ENCODE measurements at places on chromosomes 6 and 20.

DNA sequence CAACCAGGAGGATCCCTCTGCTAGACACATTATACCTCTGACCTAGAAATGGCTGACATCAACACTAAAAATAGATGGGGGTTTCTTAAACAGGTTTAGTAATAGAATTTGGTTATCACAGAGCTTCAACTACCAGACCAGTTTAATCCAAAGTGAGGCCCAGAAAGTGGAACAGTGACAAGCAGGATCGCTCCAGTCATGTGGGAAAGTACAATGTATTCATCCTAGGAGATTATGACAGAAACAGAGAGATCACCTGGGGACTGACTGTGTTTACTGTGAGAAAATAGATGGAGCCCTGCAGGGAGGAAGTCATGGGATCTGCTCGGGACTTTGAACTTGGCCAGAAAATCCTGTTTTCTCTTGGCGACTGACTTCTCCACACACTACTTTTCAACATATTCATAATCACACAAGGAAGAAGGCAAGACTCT, 238.7 kb upstream of the SOX4 start:
- no peak for DNase-seq

- DNase-seq = no peak
These were observed 468 bp upstream of the CMTR1 start for GRCh38 chr6:37432590-37432915.

- DNase-seq = no peak
These were observed 65.3 kb upstream of the ID4 start for GRCh38 chr6:19771753-19772336.

DNA sequence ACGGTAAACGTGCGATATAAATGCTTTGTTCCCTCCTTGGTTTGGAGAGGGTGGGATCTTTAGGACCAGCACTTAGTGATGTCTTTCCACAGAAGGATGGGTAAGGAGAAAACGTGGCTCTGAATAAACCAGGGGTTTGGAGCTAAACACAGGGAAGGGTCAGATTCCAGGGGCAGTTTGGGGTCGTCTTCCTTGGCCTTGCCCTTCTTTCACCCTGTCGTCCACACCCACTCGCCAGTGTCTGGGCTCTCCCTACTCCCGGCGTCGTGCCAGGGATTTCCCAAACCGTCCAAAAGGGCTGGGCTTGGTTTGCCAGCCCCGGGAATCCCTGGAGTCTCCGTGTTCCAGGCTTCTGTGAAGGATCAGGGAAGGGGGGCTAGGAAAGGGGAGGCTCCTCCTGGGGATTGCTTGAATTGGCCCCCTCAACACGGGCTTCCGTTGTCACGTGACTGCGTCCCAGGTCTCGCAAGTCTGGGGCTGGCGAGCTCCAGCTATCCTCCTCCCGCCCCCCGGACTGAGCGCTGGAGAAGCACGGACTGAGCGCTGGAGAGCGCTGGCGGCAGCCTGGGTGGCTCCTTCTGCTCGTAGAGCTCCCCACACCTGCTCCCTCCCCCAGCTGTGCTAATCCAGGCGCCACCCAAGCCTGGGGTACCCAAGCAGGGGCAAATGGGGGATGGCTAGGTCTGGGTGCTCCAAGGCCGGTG, 9.4 kb upstream of the ARMC12 start:
- DNase-seq = peak; percentile 87

- DNase-seq = peak; percentile 23
These were observed 34.0 kb upstream of the TRAM2 start for GRCh38 chr6:52610745-52611355.
